ENCODE measurements at places on chromosomes 1 and 21. TPM values are rescaled to one million over a fixed set of nuclear protein-coding genes. Genes with fewer than 3 reads are reported as not detected.

The PLA2G2F gene
- not detected for total RNA-seq

The GSTM1 gene
- 15.4 TPM for total RNA-seq

The LMO4 gene
- total RNA-seq, result 95.0 TPM

The MAB21L3 gene
- 0.21 TPM for total RNA-seq

DNA sequence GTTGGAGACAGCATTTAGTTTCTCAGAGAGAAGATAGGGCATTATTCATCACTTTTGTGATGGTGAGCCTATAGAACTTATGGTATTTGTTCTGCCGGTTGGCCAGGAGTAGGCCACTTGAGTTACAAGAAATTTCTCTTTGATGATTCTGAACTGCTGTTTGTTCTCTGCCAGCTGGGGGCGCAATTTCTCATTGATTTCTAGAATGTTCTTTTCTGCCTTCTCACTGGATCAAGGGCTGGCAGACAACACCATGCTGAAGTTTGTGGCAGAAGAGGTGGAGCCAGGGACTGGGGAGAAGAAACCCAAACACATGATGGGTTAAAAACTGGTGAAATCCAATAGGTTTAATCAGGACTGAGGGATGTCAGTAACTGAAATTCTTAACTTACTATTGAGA, 360.6 kb downstream of the FAM72C start:
- H3K27me3 ChIP-seq, result peaks cover 25% of the 10 kb centered on the region
- H3K27ac ChIP-seq, result no peak overlapping the region
- DNase-seq, result no peak

All from Calu3 (cell line).